ENCODE measurements at places on chromosomes 6 and 20.

DNA sequence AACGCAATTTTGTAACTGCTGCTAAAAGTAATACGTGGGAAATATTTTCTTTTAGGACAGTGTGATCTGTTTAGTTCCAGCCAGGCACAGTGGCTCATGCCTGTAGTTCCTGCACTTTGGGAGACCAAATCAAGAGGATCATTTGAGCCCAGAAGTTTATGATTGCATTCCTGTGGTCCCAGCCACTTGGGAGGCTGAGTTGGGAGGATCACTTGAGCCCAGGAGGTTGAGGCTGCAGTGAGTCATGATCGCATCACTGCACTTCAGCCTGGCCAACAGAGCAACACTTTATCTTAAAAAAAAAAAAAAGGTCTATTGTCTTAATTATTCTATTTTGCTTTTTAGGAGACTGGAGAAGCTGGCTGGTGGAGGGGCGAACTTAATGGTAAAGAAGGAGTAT, 101.5 kb downstream of the CD2AP start:
- no peak for DNase-seq

DNA sequence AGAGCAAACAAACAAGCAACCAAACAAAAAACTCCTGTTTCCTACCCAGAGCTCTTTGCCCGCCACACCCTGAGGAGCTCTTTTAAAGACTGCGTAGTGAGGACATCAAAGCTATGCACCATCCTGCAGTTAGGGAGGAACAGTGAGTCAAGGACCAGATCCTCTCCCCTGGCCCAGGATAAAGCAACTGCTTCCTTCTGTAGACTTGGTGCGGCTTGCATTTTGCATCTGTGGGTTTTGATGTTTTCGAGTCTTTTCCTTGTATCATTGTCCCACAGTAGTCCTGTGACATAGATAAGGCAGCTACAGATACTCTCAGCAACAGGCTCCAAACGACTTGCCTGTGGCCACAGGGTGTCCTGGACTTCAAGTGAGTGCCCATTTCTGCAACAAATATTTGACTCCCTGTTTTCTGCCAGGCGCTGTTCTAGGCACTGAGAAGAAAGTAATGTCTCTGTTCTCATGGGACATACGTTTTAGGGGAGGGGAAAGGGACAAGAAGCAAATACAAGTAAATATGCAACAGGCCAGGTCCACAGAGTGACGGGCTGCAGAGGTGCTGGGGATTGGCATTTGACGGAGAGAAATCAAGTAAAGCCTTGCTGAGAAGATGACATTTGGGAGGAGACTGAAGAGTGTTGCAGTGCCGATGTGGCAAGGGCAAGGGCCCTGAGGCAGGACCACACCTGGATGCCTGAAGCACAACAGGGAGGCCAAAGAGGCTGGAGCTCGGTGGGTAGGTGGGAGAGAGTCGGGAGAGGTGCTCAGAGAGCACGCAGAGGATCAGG, 35.9 kb upstream of the MAP3K4 start:
- no peak for DNase-seq

- DNase-seq: no peak
Observed at GRCh38 chr6:144155529-144155928, 5.2 kb downstream of the STX11 start.

- no peak for DNase-seq
Observed at GRCh38 chr20:56779452-56780143, 150.5 kb downstream of the TFAP2C start.

DNA sequence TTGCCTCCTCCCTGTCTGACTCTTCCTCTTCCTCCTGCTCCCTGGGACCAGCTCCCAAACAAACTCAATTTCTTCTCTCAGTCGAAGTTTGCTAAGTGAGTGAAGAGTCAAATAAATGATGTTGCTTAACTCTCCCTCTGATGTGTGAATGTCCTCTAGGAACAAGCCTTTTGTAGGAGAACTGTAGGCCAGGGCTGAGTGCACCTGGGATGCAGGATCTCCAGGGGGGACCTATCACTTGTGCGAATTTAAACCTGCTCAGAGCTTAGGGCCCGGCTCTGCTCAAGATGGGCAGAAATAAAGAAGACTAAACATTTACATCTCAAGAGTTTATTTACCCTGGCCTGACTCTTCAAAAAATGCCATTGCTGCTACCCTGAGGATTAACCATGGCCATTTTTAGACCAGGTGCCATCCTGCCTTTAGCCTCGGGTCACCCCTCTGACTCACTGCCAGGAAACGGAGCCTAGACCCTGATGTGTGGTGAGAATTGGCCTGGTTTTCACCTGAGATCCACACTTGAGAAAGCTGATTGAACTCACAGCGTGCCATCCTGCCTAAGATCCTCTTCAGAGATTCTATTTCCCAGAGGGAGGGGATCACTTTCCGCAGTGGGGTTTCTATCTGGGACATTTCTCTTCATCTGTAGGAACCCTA, 63.6 kb upstream of the CD93 start:
- no peak for DNase-seq

DNA sequence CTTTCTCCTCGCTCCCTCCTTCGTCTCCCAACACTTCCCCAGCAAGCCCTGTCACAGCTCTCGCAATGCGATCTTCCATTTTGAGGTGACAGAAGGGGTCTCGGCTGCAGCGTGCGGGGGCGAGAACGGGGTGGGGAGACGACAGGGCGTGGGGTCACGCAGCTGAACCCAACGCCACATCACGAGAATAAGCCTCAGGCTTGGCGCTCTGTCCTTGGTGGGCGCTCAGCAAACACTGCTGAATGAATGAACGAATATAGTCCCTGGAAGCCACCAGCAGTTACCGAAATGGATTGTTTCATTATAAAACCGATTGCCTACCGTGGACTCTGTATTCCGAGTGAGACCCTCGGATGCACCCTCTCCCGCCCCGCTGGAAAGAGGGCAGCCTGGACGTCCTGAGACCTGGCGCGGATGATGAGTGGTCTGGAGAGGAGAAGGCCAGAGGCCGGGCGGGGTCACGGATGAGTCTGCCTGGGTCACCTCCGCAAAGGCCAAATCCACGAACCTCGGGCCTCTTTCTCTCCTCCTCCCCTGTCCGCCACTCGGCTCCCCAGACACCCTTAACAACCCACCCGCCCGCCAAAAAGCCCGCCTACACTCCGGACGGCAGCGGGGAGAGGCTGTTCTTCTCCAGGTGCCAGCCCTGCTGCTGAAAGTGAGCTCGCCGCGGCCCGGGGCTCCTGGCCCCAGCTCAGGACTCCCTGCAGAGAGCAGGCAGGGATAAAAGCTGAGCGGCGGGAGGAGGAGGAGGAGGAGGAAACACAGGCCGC, 3.7 kb downstream of the NRN1 start:
- DNase-seq: no peak

DNA sequence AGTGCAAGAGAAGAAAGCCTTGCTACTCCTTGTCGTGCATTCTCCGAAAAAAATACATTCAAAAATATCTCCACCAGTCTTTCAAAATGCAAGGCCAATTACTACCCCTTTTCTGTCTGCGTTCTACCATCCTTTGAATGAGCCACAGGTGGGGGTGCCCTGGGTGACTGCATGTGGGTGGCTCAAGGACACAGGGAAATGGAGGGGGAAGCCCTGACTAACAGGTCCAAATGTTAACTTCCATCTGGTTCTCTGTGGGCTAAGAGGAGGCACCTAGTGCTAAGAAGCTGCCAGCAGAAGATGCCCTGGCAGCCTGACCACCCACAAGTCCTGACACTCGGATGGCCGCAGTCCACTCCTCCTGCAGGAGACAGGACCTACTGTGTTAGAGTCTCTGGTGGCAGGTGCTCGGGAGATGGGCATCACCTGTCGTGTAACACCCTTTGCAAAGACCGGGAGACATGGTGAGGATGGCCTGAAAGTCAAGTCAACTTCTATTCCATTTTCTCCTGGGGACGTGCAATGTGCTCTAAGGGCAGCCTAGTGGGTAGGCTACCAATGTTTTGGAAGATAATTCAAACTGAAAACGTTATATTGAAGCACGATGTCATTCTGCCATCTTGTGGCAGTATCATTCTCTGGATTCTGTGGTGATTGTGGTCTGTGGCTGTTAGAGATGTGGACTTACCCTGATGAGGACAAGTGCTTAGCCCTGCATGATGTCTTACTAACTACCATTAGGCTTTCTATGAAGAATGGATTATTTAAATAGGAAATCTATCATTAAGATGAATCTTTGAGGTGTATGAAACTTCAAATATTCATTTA, 27.4 kb upstream of the IGF2R start:
- peak; percentile 23 for DNase-seq

GRCh38 chr6:79031821-79032590, 46.0 kb downstream of the PHIP start:
- DNase-seq: no peak

- no peak for DNase-seq
Observed at GRCh38 chr6:128069188-128069587, 168.3 kb upstream of the THEMIS start.

GRCh38 chr6:38755874-38756273, 40.8 kb downstream of the DNAH8 start:
- DNase-seq: no peak

- no peak for DNase-seq
Observed at GRCh38 chr6:53989504-53989903, 121.7 kb upstream of the MLIP start.

DNA sequence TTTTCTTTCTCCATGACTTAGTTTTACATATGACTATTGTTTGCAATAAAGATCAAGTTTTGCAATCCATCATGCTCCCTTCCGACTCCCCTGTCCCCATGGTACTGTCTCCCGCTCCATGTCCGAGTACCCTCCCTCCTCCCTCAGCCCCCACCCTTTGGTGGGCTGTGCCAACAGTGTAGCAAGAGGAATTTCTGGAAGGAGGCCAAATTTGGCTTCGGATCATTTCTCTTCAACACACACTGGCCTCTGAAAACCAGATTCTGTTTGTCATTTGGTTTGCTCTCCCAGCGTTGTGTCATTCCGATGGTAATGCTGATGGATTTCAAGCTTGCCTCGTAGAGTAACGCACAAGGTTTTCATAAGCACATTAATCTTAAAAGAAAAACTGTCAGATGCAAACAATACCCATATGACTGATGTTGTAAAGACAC, 22.9 kb upstream of the PAX1 start:
- DNase-seq: no peak

All from hematopoietic multipotent progenitor cell treated with erythropoietin and hydrocortisone succinate and interleukin-3 and kit ligand, for 15 days (in vitro differentiated cells).